ENCODE measurements at places on chromosomes 2 and 18.
A peak's percentile ranks its signal among the peaks of the same experiment; 100 is the strongest.

GRCh38 chr2:172089633-172090032 lies 4.3 kb downstream of the DLX1 start:
- DNase-seq: no peak

- no peak for DNase-seq
Observed at GRCh38 chr2:119929537-119929936, 83.3 kb upstream of the EPB41L5 start.

DNA sequence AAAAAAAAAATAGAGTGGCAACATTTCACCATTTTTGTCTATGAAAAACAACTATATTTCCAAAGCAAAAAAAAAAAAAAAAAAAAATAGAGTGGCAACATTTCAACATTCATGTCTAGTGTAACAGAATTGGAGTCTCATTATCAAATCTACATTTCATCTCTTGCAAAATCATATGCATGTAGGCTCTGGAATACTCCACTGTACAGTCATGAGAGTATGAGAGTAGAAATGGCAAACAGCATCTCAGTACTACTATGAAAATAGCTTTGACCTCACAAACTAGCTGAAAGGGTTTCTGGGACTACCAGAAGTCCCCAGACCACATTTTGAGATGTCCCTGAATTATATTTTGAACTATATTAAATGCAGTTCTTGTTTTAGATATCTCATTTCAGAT lies 82.8 kb downstream of the SMAD2 start:
- no peak for DNase-seq

DNA sequence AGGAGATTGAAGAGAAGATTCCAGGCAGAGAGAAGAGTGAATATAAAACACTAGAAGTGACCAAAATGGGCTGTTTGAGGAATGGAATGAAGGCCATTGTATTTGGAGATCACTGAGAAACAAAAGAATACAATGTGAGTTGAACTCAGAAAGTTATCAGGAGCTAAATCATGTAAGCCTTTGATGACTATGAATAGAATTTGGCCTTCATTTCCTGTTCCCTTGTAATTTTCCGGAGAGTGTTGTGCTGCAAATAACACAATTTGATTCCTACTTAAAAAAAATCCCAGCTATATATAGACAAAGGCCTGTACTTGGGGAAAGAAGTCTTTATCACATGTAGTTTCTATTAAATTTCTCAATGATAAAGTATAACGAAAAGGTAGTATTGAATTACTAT lies 33.7 kb upstream of the KYNU start:
- no peak for DNase-seq

GRCh38 chr2:155381436-155381835 lies 682.9 kb downstream of the KCNJ3 start:
- DNase-seq: no peak

GRCh38 chr2:55923091-55923981 lies at the start of gene EFEMP1:
TSS of gene EFEMP1 (minus strand) at chr2:55923782. CDS start at chr2:55922440, 1,342 bp downstream.
- DNase-seq: no peak

GRCh38 chr2:191404568-191404991 lies 159.4 kb downstream of the MYO1B start:
- no peak for DNase-seq

GRCh38 chr2:45283764-45284620 lies 274.7 kb upstream of the SIX2 start:
- DNase-seq: no peak

DNA sequence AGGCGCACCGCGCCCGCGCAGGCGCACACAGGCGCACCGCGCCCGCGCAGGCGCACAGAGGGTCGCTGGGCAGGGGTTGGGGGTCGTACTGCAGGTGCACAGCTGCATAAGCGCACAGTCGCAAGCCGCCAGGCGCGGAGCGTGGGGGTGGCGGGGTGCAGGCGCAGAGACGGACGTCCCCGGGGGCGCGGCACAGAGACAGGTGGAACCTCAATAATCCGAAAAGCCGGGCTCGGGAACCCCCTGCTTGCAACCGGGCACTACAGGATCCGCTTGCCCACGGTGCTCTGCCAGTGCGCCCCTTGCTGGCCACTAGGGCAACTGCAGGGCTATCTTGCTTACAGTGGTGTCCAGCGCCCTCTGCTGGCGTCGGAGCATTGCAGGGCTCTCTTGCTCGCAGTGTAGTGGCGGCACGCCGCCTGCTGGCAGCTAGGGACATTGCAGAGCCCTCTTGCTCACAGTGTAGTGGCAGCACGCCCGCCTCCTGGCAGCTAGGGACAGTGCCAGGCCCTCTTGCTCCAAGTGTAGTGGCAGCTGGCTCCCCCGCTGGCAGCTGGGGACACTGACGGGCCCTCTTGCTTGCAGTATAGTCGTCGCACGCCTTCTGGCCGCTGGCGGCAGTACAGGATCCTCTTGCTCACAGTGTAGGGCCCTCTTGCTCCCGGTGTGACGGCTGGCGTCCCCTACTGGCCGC lies 34.9 kb downstream of the FAM110C start:
- DNase-seq: peak; percentile 30

- DNase-seq: no peak
Observed at GRCh38 chr2:151258121-151258520, 3.5 kb downstream of the RBM43 start.

- DNase-seq: no peak
Observed at GRCh38 chr2:8028436-8028835, 653.4 kb upstream of the ID2 start.

DNA sequence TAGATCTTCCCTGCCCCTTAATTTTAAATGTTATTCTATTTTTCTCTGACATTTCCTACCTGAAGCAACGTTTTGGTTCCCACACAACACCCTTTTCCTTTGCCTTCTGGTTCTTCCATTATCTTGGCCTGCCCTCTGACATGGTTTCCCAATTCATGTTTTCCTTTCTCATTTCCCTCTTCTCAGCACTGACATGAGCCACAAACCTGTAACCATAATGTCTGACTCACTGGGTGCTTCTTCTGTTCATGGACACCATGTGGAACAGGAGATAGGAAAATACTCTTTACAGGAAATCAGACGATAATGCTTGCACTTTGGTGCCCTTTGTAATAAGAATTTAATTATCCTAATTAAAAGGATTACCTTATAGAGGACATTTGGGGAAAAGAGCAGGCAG lies 142.0 kb downstream of the ZEB2 start:
- DNase-seq: no peak

DNA sequence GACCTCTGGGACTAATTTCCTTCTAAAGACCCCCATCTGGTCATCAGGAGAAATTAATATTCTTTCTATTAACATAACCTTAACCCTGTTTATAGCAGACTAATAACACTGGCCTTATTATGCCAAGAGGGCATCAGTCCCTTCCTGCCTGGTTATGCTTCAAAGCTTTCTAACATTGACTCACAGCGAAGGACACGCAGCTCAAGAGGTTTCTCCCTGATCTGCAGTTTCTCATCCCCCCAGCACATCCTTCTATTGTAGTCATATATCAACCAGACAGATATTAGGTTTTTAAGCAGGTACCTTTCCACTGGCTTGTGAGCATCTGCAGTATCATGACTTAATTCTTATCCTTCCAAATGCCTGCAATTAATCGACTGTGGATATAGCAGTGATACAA lies 100.0 kb upstream of the CXCR4 start:
- no peak for DNase-seq

DNA sequence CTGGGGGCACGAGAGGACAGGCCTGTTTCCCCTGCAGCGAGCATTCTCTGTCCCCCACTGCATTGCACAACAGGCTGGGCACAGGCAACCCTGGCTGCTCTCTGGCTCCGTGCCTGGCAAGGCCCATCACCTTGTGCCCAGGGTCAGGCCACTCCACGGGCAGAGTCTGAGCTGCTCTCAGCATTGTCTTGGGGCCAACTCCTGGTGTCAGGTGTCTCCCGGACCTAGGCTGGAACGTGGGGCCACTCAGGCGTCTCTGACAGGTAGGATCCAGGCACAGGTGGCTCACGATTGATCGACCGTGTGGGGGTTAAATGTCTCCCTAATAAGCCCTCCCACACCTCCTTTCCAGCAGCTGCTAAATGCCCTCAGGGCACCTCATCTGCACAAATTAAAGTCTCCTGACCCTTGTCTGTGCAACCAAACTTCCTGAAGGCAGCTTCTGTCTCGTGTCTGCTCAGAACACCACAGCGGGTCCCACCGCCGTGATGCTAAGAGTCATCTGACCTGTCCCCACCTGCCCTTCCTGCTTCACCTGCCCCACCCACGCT lies 66.6 kb upstream of the GPC1 start:
- no peak for DNase-seq

GRCh38 chr18:10377956-10378355 lies 76.5 kb upstream of the APCDD1 start:
- no peak for DNase-seq

GRCh38 chr2:191516260-191516659 lies 161.7 kb upstream of the NABP1 start:
- DNase-seq: no peak

- DNase-seq: no peak
Observed at GRCh38 chr2:200442471-200442870, 67.4 kb downstream of the KCTD18 start.

DNA sequence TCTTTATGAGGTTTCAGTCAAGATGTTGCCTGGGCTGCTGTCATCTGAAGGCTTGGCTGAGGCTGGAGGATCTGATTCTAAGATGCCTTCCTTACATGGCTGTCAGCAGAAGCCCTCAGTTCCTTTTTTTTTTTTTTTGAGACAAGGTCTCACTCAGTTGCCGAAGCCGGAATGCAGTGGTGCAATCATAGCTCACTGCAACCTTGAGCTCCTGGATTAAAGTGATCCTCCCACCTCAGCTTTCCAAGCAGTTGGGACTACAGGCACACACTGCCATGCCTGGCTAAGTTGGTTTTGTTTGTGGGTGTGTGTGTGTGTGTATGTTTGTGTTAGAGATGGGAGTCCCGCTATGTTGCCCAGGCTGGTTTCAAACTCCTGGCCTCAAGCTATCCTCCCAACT lies 13.1 kb upstream of the SLC35F5 start:
- DNase-seq: no peak
